Kidney epithelial cell (primary cell): ENCODE measurements at places on chromosomes 2 and 18. TPM values are rescaled to one million over a fixed set of nuclear protein-coding genes. Genes with fewer than 3 reads are reported as not detected.

DNA sequence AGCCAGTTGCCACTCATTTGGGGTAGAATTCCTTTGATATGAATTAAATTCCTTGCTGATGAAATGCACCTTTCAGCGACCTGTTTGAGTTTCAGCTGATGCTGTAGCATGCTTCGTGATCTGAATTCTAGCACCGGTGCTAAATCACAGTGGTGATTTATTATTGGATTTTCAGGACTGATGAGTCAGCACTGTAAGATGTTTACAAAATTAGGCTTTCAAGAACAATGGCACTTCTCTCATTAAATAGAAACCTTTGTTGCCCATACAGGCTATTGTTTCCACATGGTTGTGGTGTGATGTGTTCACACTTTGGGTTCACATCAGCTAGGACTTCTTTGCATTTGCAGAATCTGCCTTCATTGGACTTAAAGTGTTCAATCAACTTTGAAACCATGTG, 687.7 kb downstream of the ARHGAP15 start:
- no peak for DNase-seq

DNA sequence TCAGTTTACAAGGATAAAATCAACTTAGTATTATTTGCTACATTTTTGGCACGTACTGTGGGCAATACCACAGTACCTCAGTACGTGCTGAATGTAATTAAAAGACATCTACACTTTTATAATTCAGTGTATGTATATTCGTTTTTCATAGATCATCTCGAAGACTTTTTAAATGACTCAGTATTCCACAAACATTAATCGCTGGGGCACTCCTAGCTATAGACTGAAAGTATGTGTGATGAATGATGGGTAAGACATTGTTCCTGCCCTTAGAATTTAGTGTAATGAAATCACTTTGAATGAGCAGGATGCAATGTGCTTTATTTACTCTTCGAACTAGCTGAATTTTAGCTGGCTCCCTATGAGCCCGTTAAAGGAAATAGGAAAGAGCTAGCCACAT, 245.6 kb upstream of the RASGRP3 start:
- no peak for DNase-seq

GRCh38 chr2:27870724-27871123, 19.5 kb downstream of the RBKS start:
- no peak for DNase-seq

DNA sequence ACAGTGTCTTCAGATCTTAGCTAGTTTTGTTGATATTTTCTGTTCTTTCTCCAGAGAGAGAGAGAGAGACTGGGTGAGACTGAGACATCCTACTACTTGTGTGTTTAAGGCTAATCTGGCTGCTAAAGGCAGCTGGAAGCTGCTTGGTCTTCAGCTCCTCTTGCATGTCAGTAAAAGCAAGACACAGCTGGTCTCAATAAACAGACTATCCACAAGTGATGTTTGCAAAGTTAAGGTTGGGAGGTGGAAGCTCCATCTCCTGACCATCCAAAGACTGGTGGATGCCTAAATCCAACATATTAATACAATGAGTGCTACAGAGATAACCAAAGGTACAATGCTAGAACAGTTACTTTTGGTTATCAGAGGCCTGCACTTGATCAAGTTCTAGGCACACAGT, 17.8 kb downstream of the ERFE start:
- no peak for DNase-seq

GRCh38 chr2:158923180-158923594, 45.3 kb upstream of the TANC1 start:
- DNase-seq, result no peak

- no peak for DNase-seq
Observed at GRCh38 chr2:56372071-56372656, 188.4 kb downstream of the CCDC85A start.

DNA sequence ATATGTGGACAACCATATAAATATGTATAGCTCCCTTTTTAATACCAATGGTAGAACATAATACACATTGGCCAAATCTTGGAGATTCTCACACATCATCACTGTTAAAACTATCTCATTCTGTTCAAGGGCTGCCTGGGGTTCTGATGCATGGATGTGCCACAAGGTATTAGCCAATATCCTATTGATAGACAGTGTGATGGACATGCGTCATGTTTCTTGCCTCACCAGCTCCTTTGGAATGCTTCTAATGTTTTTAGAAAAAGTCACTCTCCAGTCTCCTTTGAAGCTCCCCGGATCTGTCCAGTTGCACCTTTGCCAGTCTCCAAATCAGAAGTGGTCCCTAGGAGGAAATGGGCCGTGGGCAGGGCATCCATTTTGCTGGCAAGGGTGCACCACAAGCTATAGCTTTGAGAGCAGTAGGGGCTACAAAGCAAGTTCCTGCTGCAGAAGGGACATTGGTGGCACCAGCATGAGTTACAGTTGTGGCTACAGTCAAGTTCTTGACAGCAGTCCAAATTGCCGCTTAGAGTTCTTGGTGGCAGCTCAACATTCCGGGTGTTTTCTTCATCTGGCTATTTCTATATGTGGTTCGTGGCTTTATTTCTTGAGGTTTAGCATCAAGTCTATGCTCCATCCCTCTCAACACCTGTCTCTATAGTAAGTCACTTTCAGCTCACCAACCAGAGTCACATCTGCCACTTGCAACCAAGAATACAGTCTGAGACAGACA, 25.1 kb upstream of the ATRAID start:
- DNase-seq, result no peak

DNA sequence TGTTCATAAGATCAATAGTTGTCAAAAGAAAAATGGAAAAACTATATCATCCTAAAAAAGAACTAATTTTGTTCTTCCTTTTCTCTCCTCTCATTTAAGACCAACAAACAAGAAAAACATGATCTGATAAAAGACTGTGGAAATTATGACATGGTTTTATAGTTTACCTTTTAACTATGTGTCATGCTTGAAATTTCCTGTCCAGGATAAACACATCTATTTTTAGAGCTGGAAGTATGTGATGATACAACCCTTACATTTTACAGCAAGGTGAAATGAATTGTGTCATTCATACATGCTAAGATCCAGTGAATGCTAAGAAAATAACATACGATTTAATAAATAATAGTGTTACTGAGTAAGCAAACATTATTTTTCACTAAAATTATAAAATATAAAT, 89.9 kb downstream of the GULP1 start:
- peak; percentile 68 for DNase-seq

- no peak for DNase-seq
Observed at GRCh38 chr2:218887079-218887478, 6.4 kb downstream of the WNT10A start.

DNA sequence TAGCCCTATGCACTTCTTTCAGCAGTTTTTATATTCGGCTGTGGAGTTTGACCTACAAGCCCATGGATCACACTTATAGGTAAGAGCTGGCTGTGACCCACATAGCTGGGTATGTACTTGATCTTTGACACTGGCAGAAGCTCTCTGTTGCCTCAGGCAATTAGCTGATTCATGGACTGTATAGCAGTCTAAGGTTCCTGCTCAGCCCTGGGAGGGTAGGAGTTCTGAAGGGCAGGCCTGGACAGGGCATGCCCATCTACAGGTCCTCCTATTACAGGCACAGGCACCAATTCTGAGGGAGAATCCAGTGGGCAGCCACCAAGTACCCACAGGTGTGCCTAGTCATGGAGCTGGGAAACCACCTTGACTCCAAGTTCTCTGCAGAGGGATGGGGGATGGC, 301.8 kb upstream of the GALNT5 start:
- no peak for DNase-seq

- no peak for DNase-seq
Observed at GRCh38 chr2:33478968-33479731, 2.7 kb downstream of the RASGRP3 start.

DNA sequence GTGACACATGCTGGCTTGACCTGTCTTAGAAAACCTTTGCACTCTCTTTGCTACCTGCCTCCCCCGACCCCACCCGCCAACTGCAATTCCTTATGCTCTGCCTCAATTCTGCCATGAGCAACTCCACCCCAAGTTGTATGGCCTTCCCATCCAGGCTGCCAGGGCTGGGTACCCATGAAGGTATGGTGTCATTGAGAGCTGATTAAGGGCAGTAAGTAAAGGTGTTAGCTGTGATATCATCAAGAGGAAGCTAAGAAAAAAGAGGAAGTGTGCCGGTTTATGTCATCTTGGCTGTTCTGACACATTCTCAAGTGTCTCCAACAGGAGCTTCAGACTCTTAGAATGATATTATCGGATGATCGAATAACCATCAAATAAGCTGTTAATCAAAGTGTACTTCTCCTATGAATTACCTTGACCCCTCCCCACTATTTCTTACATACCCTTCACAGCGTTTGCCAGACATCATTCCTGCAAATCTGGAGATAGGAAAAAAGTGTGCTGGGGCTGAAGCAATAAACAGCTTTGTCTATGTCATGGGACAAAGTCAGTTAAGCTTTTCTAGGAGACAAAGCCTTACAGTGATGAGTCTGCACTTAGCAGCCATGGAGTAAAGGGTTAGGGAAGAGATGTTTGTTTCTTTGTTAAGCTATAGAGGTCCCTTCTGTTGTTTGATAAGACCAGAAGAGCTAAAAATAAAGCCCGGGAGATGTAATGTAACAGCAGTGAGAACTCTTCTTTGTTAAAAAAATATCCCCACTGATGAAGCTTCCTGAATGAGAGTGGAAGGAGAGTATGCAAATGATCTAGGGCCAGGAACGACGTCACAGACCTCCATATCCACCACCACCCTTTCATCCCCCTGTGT, 40.4 kb upstream of the SMAD2 start:
- DNase-seq, result no peak

DNA sequence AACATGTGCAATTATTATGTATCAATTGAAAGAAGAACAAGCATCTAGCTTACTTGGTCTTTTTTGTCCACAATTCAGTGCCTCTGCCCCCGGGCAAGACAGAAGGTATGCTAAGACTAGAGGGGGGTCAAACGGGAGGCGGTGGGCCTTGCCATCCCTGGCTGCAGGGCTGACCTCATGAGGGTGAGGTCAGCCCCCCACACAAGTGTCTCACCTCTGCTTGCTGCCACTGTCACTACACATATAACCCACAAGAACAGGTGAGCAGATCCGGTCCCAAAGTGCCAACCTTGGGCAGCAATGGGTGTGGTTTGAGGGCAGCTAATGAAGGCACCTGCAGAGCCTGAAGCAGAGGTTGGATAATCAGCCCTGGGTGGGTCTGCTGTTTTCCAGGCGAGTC, 71.5 kb downstream of the EDAR start:
- DNase-seq, result no peak

DNA sequence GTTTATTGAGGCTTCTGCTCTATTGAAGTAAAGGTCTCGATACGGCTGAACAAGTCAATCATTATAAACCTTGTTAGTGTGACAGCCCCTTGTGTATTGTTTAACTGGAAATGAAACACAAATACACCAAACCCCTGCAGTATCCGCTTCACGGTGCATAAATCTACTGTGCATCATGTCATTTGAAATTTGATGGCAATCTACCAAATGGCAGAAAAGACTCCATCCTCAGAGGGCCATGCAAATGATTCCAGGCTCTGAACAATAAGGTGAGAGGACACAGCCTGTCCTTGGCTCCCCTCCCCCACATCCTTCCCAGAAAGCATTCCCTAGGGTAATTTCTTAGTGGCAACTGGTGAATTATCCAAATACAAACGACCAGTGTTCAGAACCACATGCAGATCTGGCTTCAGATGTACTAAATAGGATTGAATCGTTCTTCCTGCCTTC, 80.6 kb downstream of the ADCYAP1 start:
- no peak for DNase-seq

GRCh38 chr2:162337868-162338267, 6.1 kb upstream of the GCA start:
- DNase-seq, result no peak

DNA sequence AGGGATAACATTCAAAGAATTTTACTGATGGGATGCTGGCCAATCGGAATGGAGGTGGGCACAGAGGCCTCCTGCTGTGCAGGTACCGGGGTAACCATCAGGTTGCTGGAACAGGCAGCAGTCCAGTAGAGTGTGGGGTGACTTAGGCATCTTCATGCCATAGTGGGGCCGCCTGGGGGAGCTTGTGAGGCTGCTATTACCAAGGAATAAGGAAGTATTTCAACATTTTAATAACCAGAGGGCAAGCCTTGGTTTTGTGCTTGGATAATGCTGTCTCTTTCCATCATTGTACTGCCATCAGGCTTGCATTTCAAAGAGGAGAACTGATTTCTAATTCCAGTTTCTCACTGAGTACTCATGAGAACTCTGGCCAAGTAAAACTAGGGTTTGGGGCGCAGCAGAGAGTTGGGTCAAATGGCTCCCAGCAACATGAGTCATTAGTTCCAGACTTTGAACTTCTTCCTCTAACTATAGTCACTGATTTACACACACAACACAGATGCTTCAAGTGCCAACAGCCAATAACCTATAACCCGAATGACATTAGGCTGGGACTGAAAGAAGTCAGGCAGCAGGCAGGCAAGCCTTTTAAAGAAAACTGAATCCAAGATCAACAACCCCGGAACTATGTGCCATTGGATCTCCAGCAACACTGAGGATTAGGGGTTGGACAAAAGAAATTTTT, 56.1 kb upstream of the FHL2 start:
- DNase-seq, result peak; percentile 88

GRCh38 chr2:222561817-222562645, 93.9 kb downstream of the FARSB start:
- DNase-seq, result peak; percentile 23

GRCh38 chr2:1249897-1250687, 163.2 kb upstream of the TPO start:
- no peak for DNase-seq

DNA sequence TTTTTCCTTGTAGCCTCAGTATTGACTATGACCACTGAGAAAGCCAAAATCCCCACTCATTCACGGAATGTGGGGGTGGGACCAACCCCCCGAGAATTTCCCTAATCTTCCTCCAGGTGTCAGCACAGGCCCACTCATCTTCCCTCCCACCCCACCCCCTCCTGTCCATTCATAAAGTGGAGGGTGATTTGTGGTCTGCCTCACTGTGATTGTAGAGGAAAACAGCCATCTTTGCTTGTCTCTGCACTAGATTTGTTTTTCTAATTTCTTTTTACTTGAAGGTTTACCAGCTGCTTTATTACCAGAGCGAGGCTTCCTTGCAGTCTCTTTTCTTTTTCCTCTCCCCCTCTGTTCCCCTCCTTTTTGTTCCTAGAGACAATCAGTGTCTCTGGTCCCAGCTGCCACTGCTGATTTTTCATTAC, 171.8 kb downstream of the ICOS start:
- DNase-seq, result no peak

DNA sequence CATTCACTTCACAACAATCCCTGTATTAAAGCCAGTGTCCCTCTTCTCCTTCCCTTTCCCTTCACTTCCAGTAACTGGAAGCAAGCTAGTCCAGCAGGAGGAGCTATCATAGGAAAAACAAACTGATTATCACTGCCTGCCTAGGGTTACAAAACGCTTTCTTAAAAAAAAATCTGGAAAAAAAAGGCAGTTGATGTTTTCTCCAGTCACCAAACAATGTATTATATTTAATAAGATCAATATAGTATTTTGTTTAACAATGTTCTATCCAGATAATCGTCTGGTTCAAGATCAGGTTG, 78.8 kb upstream of the ITGB6 start:
- no peak for DNase-seq

Gene GAREM1
- total RNA-seq, result 2.9 and 3.8 TPM in 2 replicates

Gene AGXT
- 0.25 TPM in 1 of 2 replicates, not detected in the other for total RNA-seq

Gene IL36G
- total RNA-seq, result not detected in 2 replicates

Gene C1QL2
- not detected in 2 replicates for total RNA-seq

Gene RIT2
- total RNA-seq, result not detected in 2 replicates
